SK-N-SH (cell line): ENCODE measurements at places on chromosomes 1 and 21. TPM values are rescaled to one million over a fixed set of nuclear protein-coding genes. Genes with fewer than 3 reads are reported as not detected.

- DNase-seq: no peak
Observed at GRCh38 chr21:15706696-15707095, 23.1 kb upstream of the USP25 start.

- peak; percentile 55 for DNase-seq
Observed at GRCh38 chr1:173420330-173420806, 56.8 kb upstream of the PRDX6 start.

DNA sequence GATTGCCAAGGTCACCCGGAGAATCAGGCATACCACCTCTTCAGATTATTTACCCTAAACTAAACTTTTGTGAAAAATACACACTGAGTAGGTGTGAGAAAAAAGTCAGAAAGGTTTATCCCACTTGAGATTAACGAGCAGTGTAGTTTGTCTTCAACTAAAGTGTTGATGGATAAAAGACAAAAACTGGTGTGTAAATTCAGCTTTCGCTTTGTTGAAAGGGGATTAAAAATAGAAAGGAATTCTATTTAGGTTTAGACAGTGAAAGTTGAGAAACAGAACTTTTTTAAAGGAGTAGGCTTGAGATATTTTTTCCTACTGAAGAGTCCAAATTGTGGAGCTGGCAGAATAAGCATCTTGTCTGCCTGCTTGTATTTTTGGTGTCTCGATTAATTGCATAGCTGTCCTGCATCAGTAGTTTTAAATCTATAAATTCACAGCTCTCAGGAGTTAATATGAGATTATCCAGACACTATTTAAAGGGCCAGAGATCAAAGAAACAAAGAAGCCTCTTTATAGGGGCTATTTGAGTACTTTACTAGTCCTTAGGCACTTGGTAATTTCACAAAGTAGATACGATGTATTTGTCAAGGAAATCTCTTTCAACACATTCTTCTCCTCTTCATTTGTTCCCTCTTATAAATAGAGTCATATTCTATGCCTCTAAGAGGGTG, 46.7 kb upstream of the RABGAP1L start:
- no peak for DNase-seq

DNA sequence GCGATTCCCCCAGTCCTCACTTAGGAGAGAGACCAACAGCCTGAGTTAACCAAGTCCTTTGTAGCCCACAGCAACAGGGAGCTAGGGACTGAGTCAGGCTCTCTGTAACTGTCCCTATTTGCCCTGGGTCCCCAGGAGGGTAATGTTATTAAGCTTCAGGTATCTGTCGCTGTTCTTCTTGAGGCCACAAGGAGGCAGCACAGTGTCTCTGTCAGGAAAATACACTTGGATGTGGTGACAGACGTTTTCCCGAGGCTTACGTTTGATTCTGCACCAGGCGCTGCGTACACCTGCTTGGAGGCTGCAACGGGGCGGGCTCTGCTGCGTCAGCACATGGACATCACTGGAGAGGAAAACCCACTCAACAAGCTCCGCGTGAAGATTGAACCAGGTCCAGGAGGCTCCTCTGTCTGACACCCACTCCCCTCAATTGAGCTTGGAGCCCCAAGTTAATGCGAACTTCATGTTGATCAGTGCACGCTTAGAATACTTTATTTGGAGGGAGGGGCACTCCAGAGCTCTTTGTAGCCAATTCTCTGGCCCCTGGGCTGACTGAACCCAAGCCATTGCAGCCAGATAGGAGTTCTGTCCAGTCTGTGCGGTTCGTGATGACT, 10.7 kb upstream of the ELF3 start:
- peak; percentile 76 for DNase-seq

DNA sequence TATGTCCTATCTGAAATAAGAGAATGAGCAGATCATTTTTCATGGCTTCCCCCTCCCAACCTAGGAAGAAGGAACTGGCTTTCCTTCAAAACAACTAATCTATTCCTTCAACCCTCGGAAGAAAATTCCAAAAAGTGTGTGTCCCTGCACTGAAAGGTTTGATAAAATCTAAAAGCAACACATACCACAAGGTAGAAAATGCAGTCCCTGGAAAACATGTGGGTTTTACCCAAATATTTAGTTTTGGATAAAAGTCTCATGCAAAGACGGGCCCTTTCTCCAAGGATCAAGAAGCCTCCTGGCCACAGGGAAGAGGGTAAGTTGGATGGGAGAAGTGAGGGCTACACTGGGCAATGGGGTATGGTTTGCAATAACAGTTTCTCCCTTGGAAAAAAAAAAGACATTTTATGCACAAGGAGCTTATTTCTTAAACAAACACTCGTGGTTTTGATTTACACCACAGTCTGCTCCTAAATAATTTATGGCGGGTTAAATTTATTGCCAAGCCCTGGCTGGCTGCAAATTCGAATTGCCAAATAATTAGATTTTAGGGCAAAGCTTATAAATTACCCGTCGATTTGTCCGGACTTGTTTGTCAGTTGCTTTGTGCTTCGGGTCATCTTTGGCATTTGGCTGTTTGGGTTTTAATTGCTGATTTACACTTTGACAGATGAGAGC, 28.9 kb downstream of the ERI3 start:
- DNase-seq: no peak

- DNase-seq: no peak
Observed at GRCh38 chr1:226872437-226872836, 2.0 kb downstream of the PSEN2 start.

- DNase-seq: no peak
Observed at GRCh38 chr1:44336668-44337067, 18.4 kb downstream of the ERI3 start.

DNA sequence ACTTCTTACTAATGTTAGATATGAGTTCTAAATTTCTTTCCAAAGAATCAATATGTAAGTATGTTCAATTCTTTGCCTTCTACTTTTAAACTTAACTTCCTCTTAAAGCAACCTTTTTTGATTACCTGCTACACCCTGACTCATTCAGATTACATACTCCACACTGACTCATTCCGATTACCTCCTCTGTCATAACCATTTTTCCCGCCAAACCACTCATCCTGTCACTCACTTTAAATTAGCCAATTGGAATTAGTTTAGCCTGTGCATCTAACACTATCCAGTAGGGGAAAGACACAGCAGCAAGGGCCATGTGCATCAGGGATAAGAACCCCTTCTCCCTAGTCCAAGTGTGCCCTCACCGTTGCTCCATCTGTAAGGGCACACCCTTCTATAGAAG, 815.5 kb downstream of the BRINP3 start:
- no peak for DNase-seq

GRCh38 chr21:33852485-33852884, 63.1 kb downstream of the ATP5PO start:
- DNase-seq: no peak

DNA sequence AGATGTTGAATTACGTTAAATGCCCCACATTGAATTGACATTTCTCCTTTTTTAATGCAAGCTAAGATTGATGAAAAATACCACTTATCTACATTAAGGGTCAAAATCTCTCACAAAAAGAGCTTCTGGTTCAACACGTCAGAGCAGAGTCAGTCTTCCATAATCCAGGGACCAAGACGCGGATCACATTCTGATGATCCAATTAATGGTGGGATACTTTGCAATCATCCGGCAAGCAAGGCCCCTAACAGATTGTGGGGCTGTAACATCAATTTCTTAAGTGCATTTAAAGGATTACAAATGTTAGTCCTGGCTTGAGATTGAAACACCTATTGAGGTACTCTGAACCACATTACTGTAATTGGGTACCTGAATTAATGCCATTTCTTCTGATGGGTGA, 120.2 kb upstream of the ESRRG start:
- DNase-seq: no peak

DNA sequence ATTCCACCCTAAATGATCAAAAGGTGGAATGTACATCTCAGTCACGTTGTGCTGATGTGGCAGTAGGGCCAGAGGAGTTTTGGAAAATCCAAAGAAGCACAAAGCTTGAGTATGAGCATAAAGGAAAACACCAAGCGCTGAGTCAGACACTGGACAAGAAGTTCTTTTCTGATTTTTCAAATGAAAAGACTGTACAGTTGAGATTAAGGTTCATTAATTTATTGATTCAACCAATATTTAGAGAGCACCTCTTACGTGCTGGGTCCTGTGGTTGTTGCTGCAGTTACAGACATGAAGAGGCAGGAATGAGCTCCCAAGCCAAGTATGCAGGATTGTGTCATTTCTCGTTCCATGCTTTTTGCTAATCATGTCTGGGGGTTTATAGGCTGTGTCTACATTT, 28.9 kb upstream of the APP start:
- no peak for DNase-seq

GRCh38 chr1:60893136-60893930, 189.0 kb upstream of the NFIA start:
- no peak for DNase-seq

- no peak for DNase-seq
Observed at GRCh38 chr1:198281911-198282310, 125.1 kb downstream of the NEK7 start.

GRCh38 chr1:75615613-75616435, 4.9 kb upstream of the SLC44A5 start:
- DNase-seq: peak; percentile 88

DNA sequence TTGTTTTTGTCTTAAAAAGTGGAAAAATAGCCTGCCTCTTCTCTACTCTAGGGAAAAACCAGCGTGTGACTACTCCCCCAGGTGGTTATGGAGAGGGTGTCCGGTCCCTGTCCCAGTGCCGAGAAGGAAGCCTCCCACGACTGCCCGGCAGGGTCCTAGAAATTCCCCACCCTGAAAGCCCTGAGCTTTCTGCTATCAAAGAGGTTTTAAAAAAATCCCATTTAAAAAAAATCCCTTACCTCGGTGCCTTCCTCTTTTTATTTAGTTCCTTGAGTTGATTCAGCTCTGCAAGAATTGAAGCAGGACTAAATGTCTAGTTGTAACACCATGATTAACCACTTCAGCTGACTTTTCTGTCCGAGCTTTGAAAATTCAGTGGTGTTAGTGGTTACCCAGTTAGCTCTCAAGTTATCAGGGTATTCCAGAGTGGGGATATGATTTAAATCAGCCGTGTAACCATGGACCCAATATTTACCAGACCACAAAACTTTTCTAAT, 35.0 kb upstream of the TDRD10 start:
- no peak for DNase-seq

- peak; percentile 78 for DNase-seq
Observed at GRCh38 chr1:201016211-201016651, 7.3 kb downstream of the KIF21B start.

DNA sequence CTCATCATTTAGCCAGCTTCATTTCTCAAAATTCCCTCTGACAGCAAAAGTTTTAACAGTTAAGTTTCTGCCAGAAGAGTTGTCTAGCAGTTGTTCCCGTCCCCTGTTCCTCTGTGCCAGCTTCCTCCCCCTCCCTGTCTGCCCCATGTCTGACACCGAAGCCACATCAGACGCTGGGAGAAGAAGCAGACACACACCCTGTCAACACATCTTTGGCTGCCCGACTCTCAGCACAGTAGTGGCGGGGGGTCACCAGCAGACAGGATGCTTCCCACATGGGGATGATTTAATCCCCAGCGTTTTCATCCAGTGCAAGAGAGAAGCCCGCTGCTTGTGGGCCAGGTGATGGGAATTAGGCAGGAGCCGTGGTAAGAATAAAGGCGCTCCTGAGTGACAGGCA, 379.4 kb upstream of the RUNX1 start:
- no peak for DNase-seq

DNA sequence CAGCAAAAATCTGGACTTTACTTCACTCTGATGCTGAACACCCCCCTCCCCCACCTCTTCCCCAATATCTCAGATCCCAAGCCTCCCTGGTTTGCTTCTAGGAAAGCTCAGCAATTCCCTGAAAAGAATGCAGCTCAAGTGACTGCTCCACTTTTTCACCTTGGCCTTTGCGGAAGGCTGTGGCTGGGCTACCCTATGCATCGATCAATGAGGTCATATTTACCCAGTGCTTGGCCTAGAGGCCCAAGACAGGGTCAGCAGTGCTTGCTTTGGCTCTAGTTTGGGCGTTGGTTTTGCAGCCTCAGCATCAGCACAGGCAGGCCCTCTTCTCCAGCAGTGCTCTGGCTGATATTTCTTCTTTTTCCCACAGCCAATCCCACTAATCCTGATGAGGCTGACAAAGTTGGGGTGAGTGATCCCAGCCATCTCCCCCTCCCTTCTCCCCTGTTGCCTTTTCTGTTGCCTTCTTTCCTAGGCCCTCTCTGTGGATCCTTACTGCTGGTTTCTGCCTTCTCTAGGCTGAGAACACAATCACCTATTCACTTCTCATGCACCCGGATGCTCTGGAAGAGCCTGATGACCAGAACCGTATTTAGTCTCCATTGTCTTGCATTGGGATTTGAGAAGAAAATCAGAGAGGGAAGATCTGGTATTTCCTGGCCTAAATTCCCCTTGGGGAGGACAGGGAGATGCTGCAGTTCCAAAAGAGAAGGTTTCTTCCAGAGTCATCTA, 14.2 kb downstream of the FCGR2B start:
- DNase-seq: no peak

- DNase-seq: no peak
Observed at GRCh38 chr1:235867903-235868469, 1.3 kb upstream of the LYST start.

DNA sequence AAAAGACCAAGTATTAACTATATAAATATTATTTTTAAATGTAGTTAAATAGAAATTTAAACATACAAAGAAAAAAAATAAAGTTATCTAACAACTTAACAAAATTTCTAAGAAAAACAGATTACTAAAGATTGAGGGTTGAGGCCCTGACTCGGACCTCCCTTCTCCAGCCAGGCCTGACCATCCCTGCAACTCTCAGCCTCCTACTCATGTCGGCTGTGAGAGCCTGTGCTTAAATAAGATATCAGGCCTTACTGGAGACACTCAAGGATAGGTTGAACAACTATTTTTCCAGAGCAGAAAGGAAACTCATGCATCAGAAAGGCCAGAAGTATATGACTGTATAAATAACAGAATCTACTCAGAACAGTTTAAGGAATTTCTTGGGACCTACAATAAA, 33.0 kb upstream of the PSMG1 start:
- no peak for DNase-seq

GRCh38 chr1:248844526-248844925, 6.5 kb downstream of the ZNF672 start:
- no peak for DNase-seq

DNA sequence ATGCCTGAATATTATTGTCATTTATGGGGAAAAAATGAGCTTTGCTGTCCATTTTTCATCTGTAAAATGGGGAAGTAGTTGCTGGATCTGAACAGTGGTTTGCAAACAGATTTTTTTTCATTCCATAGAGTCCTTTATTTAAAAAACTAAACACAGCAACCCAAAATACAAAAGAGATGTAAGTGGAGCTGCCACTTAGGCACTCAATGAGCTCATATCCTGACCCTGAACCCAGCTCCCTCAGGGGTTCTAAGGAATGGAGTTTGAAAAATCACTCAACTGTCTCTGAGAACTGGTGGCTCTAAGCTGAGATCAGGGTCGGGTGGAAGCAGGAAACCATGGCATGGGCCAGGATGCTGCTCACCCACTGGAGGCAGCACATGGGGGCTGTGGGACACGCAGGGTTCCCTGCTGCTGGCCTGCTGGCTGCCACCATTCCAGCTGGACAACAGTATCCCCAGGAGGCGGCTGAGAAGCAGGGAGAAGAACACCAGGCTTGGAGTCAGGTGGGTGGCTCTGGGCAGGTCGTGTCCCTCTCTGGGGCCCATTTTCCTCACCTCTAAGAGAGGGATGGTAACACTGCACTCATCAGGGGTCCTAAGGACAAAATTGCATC, 9.6 kb upstream of the ECE1 start:
- no peak for DNase-seq

The XCL1 gene
- not detected in 2 replicates for polyA plus RNA-seq

The CDA gene
- polyA plus RNA-seq: 0.11 and 0.12 TPM in 2 replicates

The BATF3 gene
- 0.76 and 0.86 TPM in 2 replicates for polyA plus RNA-seq

The PRDM16 gene
- not detected in 2 replicates for polyA plus RNA-seq

The RHOU gene
- 0.36 and 0.44 TPM in 2 replicates for polyA plus RNA-seq

The S100A7 gene
- polyA plus RNA-seq: not detected in 2 replicates

The ITLN2 gene
- not detected in 2 replicates for polyA plus RNA-seq

The SHE gene
- not detected in 2 replicates for polyA plus RNA-seq

The PLA2G5 gene
- not detected in 2 replicates for polyA plus RNA-seq

The LAD1 gene
- 0.03 TPM in 1 of 2 replicates, not detected in the other for polyA plus RNA-seq

The STRIP1 gene
- polyA plus RNA-seq: 34.6 and 46.3 TPM in 2 replicates

The KRTAP19-3 gene
- not detected in 2 replicates for polyA plus RNA-seq
